ENCODE measurements at places on chromosomes 11 and 22. TPM values are rescaled to one million over a fixed set of nuclear protein-coding genes. Genes with fewer than 3 reads are reported as not detected.
A peak's percentile ranks its signal among the peaks of the same experiment; 100 is the strongest.

The ACR gene
- not detected for total RNA-seq

The SLC22A8 gene
- not detected for total RNA-seq

The RIMBP3C gene
- 0.46 TPM for total RNA-seq

The FAM118A gene
- total RNA-seq, result 55.0 TPM

DNA sequence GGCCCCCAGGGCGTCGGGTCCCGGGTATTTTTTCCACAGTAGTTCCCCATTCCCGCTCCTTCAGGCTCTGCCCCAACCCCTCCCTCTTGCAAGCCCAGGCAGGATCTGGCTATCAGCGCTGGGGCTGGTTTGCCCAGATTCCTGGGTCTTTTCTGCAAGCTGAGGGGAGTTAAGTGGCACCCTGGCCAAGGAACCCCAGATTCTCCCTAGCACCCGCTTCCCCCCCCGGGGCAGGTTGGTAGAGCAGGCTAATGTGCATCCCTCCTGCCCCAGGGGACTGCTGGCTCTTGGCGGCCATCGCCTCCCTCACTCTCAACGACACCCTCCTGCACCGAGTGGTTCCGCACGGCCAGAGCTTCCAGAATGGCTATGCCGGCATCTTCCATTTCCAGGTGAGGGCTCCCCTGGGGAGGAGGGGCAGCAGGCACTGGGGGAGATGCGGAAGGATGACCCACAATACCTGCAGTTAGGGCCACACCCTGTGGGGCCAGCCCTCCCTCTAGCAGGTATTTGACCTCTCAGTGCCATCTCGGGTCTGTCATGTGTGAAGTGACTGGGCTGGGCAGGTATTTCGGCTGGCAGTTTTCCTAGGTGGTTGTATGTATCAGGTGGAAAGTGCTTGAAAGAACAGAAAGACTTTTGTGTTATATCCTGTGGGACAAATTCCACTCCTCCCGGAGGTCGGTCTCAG is 1.6 kb downstream of the CAPN1 start:
- peaks cover 20% of the 10 kb centered on the region for H3K4me1 ChIP-seq
- DNase-seq, result peak; percentile 6
- peak overlapping the region; percentile 25 for H3K4me3 ChIP-seq

DNA sequence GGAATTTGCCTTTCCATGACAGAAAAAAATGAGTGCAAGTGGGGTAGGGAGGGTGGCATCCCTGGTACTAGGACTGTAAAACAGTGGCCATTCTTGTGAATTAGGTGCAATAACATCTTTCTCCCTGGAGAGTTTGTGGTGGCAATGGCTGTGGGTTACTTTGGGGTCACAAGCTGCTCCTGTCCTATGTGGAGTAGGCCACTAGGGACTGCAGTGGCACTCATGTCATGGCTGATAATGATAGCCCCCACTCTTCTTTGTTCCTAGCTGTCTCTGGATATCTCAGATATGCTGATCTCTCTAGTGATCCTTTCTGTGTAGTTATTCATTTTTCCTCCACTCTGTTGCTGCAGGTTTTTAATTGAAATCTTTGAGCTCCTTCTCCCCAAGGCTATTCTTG is 270.5 kb upstream of the CHORDC1 start:
- no peak overlapping the region for H3K27ac ChIP-seq
- peaks cover 2% of the 10 kb centered on the region for H3K36me3 ChIP-seq
- DNase-seq, result no peak
- no peaks in the 10 kb centered on the region for H3K4me1 ChIP-seq
- H3K4me3 ChIP-seq, result no peak overlapping the region
- peaks cover 1% of the 10 kb centered on the region for H3K27me3 ChIP-seq

GRCh38 chr11:33866936-33867335 is 24.9 kb downstream of the LMO2 start:
- H3K27me3 ChIP-seq, result peaks cover 60% of the 10 kb centered on the region
- H3K4me1 ChIP-seq, result peaks cover 9% of the 10 kb centered on the region
- no peaks in the 10 kb centered on the region for H3K36me3 ChIP-seq
- H3K4me3 ChIP-seq, result no peak overlapping the region

DNA sequence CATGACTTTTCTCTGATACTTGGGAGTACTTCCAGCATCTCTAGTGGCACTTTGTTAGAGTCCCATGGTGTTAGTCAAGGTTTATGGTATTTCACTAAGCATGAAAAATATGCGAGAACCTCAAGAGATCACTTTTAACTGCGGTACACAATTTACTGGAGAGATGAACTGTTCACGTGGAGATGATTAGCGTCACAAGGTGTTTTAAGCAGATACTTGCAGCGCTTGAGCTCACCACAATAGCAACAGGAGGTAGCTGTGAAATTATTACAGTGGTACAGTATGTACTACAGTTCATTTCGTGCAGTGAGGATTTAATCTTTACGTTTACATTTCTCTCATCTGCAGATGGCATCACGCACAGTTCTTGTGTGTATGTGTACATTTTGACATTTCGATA is 4.5 kb downstream of the PARVA start:
- H3K27me3 ChIP-seq, result peaks cover 4% of the 10 kb centered on the region
- no peak overlapping the region for H3K27ac ChIP-seq
- no peak for DNase-seq
- peaks cover 4% of the 10 kb centered on the region for H3K4me1 ChIP-seq

- peaks cover 3% of the 10 kb centered on the region for H3K4me1 ChIP-seq
- H3K36me3 ChIP-seq, result no peaks in the 10 kb centered on the region
- no peak for DNase-seq
- peaks cover 32% of the 10 kb centered on the region for H3K27me3 ChIP-seq
Measured at GRCh38 chr22:30825711-30826505, 131.2 kb downstream of the OSBP2 start.

DNA sequence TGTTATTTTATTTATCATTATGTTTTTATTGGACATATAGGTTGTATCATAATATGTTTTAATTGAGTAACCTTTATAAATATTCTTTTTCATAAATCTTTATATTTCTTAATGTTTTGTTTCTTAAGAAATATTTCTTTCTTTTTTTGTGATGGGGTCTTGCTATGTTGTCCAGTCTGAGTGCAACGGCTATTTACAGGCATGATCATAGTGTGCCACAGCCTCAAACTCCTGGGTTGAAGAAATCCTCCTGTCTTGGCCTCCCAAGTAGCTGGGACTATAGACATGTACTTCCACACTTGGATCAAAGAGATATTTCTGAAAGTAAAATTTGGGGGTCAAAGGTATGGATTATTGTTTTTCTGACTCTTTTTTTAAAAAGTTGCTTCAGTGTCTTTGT is 53.1 kb downstream of the EHF start:
- no peak overlapping the region for H3K4me3 ChIP-seq
- no peak overlapping the region for H3K27ac ChIP-seq
- peaks cover 15% of the 10 kb centered on the region for H3K27me3 ChIP-seq

- no peak for DNase-seq
- H3K4me3 ChIP-seq, result peak overlapping the region; percentile 99
- H3K36me3 ChIP-seq, result peaks cover 5% of the 10 kb centered on the region
- peaks cover 1% of the 10 kb centered on the region for H3K27me3 ChIP-seq
Measured at GRCh38 chr11:28106353-28107043, 1.5 kb downstream of the KIF18A start.

- DNase-seq, result peak; percentile 49
- H3K27ac ChIP-seq, result no peak overlapping the region
- H3K27me3 ChIP-seq, result peaks cover 6% of the 10 kb centered on the region
- peaks cover 9% of the 10 kb centered on the region for H3K4me1 ChIP-seq
Measured at GRCh38 chr11:69711822-69712801, 8.3 kb upstream of the FGF19 start.

DNA sequence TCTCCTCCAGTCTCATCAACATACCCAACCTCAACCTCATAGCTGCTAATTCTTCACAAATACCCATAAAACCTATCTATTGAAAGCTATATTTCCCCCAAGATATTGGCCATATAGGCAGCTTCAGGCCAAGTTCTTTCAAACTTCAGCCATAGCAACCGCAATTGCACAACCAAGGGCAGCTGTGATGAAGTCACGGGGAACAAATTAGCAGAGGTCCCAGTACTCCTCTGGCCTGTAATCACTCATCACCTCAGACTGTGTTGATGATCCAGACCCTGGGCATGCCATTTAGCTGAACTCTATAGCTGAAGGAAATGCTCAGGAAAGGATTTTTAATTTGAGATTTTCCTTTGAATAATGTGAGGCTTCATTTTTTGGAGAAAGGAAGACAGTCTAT is 84.1 kb downstream of the SLC1A2 start:
- no peak overlapping the region for H3K4me3 ChIP-seq
- peaks cover 2% of the 10 kb centered on the region for H3K27me3 ChIP-seq
- peaks cover 2% of the 10 kb centered on the region for H3K36me3 ChIP-seq
- H3K27ac ChIP-seq, result no peak overlapping the region
- DNase-seq, result no peak

DNA sequence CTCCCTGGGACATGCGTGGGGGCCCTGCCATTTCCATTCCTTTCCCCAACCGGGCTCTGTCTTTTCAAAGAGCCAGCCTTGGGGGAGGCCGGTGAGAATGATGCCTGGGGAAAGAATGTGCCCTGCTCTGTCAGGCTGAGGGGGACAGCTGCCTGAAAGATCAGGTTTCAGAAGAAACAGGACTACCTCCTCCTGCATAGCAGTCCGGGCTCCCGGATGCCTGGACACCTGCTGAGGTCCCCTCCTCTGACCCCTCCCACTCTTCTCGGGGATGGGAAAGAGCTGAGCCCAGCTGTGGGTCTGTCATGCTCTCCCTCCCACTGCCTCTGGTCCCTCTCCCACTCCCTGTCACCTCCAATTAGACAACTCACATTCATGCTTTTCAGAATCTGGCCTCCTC is 41.8 kb upstream of the CDON start:
- H3K27me3 ChIP-seq, result no peaks in the 10 kb centered on the region
- no peaks in the 10 kb centered on the region for H3K4me1 ChIP-seq
- no peak overlapping the region for H3K27ac ChIP-seq
- no peak overlapping the region for H3K4me3 ChIP-seq
- no peak for DNase-seq
- no peaks in the 10 kb centered on the region for H3K36me3 ChIP-seq

- peak; percentile 84 for DNase-seq
- peak within 1 kb of the TSS; percentile 69 for H3K4me3 ChIP-seq
- H3K27me3 ChIP-seq, result peaks cover 10% of the 10 kb centered on the region
- H3K36me3 ChIP-seq, result no peaks in the 10 kb centered on the region
- peaks cover 10% of the 10 kb centered on the region for H3K4me1 ChIP-seq
- H3K27ac ChIP-seq, result no peak within 1 kb of the TSS
Measured at GRCh38 chr11:65314501-65315203, at the start of gene CDC42EP2. TSS of gene CDC42EP2 (plus strand) at chr11:65314866. CDS start at chr11:65320899, 6,033 bp downstream.

- DNase-seq, result no peak
- no peaks in the 10 kb centered on the region for H3K4me1 ChIP-seq
- H3K4me3 ChIP-seq, result no peak overlapping the region
- peaks cover 2% of the 10 kb centered on the region for H3K27me3 ChIP-seq
- H3K36me3 ChIP-seq, result no peaks in the 10 kb centered on the region
Measured at GRCh38 chr11:30365793-30366517, 43.1 kb downstream of the ARL14EP start.

DNA sequence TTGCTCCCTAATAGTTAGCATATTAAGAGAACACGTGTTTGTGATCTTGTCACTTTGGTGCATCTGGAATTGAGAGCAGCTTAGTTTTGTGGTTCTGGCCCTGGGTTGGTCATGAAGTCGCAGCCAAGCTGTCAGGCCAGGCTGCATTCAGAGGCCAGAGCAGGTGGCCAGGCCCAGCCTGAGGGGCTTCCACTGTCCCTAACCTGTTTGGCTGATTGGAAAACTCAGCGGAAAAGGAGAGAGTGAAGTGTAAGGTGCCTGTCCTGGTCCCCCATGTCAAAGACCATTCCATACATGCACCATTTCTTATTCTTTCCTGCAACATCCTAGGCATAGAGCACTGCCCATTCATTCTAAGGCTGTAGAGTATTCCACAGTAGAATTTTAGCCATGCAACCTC is 111.5 kb upstream of the IGLL5 start:
- peaks cover 6% of the 10 kb centered on the region for H3K4me1 ChIP-seq
- peaks cover 2% of the 10 kb centered on the region for H3K27me3 ChIP-seq
- H3K36me3 ChIP-seq, result no peaks in the 10 kb centered on the region
- no peak overlapping the region for H3K4me3 ChIP-seq
- no peak for DNase-seq

Data from activated CD4-positive, alpha-beta memory T cell treated with anti-CD3 and anti-CD28 coated beads for 36 hours (primary cell).